ENCODE measurements at places on chromosomes 3 and 15. TPM values are rescaled to one million over a fixed set of nuclear protein-coding genes. Genes with fewer than 3 reads are reported as not detected.

Gene SLC25A36
- total RNA-seq, result 273 TPM

GRCh38 chr15:58459560-58459959, 27.8 kb downstream of the LIPC start:
- H3K27me3 ChIP-seq, result no peaks in the 10 kb centered on the region
- no peak for DNase-seq
- H3K36me3 ChIP-seq, result no peaks in the 10 kb centered on the region
- no peaks in the 10 kb centered on the region for H3K4me1 ChIP-seq

DNA sequence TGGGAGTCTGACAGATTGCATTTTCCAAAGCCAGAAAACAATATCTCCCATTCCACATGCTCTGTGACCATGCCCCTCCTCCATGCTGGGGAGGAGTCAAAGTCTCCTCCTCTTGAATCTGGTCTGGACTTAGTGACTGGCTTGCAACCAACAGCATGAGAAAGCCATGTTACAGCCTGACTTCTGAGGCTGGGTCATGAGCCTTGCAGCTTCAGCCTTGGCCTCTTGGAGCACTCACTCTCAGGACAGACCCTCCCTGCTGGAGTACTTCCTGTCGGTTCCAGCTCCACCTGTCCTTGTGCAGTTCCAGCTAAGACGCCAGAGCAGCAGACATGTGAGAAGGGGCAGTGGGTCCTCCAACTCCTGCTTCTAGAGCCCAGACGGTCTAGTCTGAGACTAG, 49.7 kb upstream of the RBSN start:
- no peak overlapping the region for H3K4me3 ChIP-seq
- H3K27me3 ChIP-seq, result no peaks in the 10 kb centered on the region
- H3K36me3 ChIP-seq, result no peaks in the 10 kb centered on the region
- peak; percentile 20 for DNase-seq
- H3K4me1 ChIP-seq, result no peaks in the 10 kb centered on the region

Gene HCLS1
- total RNA-seq, result 28.8 TPM

DNA sequence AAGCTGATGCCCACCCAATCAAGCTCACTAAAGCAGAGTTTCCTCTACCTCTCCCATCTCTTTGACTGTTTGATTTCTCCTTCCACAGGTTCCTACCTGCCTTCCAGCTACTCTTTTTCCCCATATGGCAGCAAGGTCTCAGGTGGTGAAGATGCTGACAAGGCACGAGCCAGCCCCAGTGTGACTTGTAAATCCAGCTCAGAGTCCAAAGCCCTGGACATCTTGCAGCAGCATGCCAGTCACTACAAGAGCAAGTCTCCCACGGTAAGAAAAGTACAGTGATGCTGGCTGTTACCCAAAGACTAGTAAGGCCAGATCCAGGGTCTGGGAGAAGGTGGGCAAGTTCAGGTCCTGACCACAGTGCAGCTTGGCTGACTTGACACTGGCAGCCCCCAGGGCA, 95.3 kb downstream of the RBPMS2 start:
- no peak for DNase-seq
- no peaks in the 10 kb centered on the region for H3K4me1 ChIP-seq
- no peak overlapping the region for H3K4me3 ChIP-seq
- H3K27me3 ChIP-seq, result no peaks in the 10 kb centered on the region

DNA sequence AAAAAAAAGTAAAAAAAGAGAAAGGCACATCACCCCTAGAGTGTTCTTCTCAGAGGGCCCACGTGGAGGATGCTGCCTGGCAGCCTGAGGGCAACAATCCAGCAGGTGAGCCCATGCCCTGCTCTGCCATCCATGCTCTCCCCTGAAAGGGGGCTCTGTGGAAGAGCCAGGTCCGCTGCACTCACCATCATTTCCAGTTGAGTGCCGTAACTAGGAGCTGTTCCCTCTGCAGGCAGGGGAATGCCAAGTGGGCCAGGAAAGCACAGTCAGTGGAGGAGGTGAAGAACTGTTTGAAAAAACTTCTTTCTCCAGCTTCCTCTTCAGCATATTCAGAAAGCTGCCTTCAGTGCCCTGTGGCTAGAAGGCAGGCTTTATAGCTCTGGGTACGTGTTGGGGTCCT, 84.1 kb downstream of the ABHD5 start:
- no peak overlapping the region for H3K27ac ChIP-seq
- no peaks in the 10 kb centered on the region for H3K36me3 ChIP-seq
- no peak for DNase-seq
- no peaks in the 10 kb centered on the region for H3K27me3 ChIP-seq
- no peak overlapping the region for H3K4me3 ChIP-seq

GRCh38 chr15:85753261-85753660, 41.5 kb downstream of the KLHL25 start:
- no peaks in the 10 kb centered on the region for H3K36me3 ChIP-seq
- H3K4me1 ChIP-seq, result peaks cover 7% of the 10 kb centered on the region
- H3K27me3 ChIP-seq, result no peaks in the 10 kb centered on the region
- DNase-seq, result no peak
- H3K4me3 ChIP-seq, result no peak overlapping the region

Gene BUB1B
- under 0.01 TPM for total RNA-seq

- H3K4me1 ChIP-seq, result no peaks in the 10 kb centered on the region
- no peak overlapping the region for H3K4me3 ChIP-seq
- H3K27me3 ChIP-seq, result no peaks in the 10 kb centered on the region
- no peaks in the 10 kb centered on the region for H3K36me3 ChIP-seq
- DNase-seq, result no peak
Observed at GRCh38 chr3:127674790-127675189, 2.0 kb downstream of the ABTB1 start.

GRCh38 chr3:64616953-64617352, 70.8 kb downstream of the ADAMTS9 start:
- no peaks in the 10 kb centered on the region for H3K27me3 ChIP-seq
- peak; percentile 40 for DNase-seq
- no peak overlapping the region for H3K4me3 ChIP-seq
- peaks cover 7% of the 10 kb centered on the region for H3K4me1 ChIP-seq

GRCh38 chr3:129424185-129424841, 4.1 kb downstream of the EFCAB12 start:
- DNase-seq, result no peak
- no peaks in the 10 kb centered on the region for H3K4me1 ChIP-seq
- H3K4me3 ChIP-seq, result no peak overlapping the region

DNA sequence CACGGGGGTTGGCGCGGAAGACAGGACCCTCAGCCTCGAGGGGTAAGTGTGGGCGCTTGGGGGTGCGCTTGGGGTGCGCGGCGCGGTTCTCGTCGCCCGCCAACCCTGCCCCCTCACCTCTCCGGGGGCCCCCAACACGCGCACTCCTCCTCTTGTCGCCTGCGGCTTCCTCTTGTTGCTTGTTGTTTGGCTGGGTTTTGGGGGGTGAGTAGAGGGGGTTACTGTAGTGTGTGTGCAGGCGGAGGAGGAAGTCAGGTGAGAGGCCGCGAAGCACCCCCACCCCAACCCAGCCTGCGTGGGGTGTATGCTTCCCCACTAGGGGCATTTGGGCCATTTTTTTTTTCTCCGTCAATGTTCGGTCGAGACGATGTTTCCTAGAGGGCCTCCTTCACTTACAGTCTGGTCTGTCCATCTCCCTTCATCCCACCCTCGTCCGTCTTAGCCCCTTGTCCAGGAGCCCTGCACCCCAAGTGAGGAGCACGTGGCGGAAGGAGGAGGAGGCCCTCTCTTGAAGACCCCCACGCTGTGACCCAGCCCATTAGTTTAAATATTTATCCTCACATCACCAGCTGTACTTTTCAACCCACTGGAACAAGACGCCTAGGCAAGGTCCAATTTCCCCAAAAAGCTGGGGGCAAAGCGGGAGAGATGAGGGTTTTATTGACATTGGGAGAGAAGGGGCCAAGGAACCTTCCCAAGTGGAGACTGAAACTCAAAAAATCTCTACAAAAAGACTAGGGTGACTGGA, 20.4 kb upstream of the SATB1 start:
- H3K27ac ChIP-seq, result peak overlapping the region; percentile 50
- peak overlapping the region; percentile 29 for H3K4me3 ChIP-seq
- no peaks in the 10 kb centered on the region for H3K4me1 ChIP-seq
- H3K27me3 ChIP-seq, result peaks cover 25% of the 10 kb centered on the region
- H3K36me3 ChIP-seq, result no peaks in the 10 kb centered on the region

Gene FBXO22
- total RNA-seq, result 12.1 TPM

Gene PPARG
- 5.1 TPM for total RNA-seq

- H3K4me1 ChIP-seq, result no peaks in the 10 kb centered on the region
- no peak for DNase-seq
- no peak overlapping the region for H3K27ac ChIP-seq
Observed at GRCh38 chr3:46184469-46184868, 23.6 kb downstream of the CCR1 start.

- no peak overlapping the region for H3K27ac ChIP-seq
- H3K4me3 ChIP-seq, result no peak overlapping the region
Observed at GRCh38 chr15:72492733-72493132, 18.6 kb downstream of the ARIH1 start.

DNA sequence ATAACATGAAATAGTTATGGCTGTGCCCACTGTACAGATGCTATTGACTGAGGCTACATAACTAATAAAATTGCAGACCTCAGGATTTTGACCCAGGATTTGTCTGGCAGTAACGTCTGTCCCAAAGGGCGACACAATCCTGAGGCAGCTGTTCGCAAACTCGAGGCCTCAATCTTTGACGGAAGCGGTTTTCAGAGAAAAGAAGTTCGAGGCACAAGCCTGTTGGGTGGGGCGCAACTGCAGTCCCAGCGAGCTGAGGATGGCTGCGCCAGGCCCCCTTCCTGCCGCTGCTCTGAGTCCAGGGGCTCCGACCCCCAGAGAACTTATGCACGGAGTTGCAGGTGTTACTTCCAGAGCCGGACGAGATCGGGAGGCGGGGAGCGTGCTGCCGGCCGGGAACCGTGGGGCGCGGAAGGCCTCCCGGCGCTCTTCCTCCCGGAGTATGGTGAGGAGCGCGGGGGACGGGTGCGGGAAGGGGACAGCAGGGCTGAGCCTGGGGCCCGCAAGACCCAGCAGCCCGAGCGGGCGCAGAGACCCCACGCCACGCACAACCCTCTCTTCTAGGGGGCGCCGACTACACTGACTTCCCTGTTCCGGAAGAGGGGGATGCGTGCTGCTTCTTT, at the start of gene PARP15:
Gene PARP15 (plus strand): TSS at position 242 of the 623 bp plus-strand sequence. CDS start 18 bp downstream, at position 260.
- no peaks in the 10 kb centered on the region for H3K4me1 ChIP-seq
- H3K27ac ChIP-seq, result peak within 1 kb of the TSS; percentile 25
- peak within 1 kb of the TSS; percentile 23 for H3K4me3 ChIP-seq
- no peaks in the 10 kb centered on the region for H3K27me3 ChIP-seq
- no peaks in the 10 kb centered on the region for H3K36me3 ChIP-seq
- no peak for DNase-seq

- H3K4me3 ChIP-seq, result no peak overlapping the region
- H3K27ac ChIP-seq, result no peak overlapping the region
- H3K27me3 ChIP-seq, result no peaks in the 10 kb centered on the region
Observed at GRCh38 chr3:195010551-195011100, 260.3 kb downstream of the XXYLT1 start.

GRCh38 chr3:158486200-158486599, 84.8 kb upstream of the MLF1 start:
- no peaks in the 10 kb centered on the region for H3K4me1 ChIP-seq
- H3K27me3 ChIP-seq, result no peaks in the 10 kb centered on the region
- no peaks in the 10 kb centered on the region for H3K36me3 ChIP-seq
- no peak overlapping the region for H3K4me3 ChIP-seq
- H3K27ac ChIP-seq, result no peak overlapping the region
- no peak for DNase-seq

- H3K4me3 ChIP-seq, result no peak overlapping the region
- no peak for DNase-seq
- no peak overlapping the region for H3K27ac ChIP-seq
- H3K27me3 ChIP-seq, result no peaks in the 10 kb centered on the region
- H3K36me3 ChIP-seq, result no peaks in the 10 kb centered on the region
Observed at GRCh38 chr3:13145826-13146642, 72.8 kb upstream of the IQSEC1 start.

DNA sequence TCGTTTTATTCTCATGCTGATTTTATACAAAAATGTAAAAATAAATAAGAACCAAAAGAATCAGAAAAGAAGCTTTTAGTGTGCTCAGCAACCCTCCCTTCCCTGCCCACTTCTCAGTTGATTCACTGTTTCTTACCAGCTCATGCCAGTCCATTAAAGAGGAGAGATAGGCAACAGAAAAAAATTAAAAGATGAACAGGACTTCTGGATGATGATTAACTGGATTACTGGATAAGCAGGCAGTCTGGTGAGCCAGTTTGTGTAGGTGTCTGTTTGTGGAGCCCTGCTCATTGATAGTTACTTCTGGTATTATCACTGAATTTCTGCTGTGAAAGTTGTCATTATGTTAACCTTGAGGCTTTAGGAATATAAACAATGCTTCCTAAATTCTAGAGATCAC, 15.1 kb upstream of the GPR171 start:
- no peaks in the 10 kb centered on the region for H3K27me3 ChIP-seq
- DNase-seq, result no peak
- no peaks in the 10 kb centered on the region for H3K36me3 ChIP-seq

GRCh38 chr3:68239542-68239941, 585.1 kb upstream of the SUCLG2 start:
- DNase-seq, result no peak
- H3K4me1 ChIP-seq, result no peaks in the 10 kb centered on the region
- H3K27ac ChIP-seq, result no peak overlapping the region
- H3K4me3 ChIP-seq, result no peak overlapping the region

DNA sequence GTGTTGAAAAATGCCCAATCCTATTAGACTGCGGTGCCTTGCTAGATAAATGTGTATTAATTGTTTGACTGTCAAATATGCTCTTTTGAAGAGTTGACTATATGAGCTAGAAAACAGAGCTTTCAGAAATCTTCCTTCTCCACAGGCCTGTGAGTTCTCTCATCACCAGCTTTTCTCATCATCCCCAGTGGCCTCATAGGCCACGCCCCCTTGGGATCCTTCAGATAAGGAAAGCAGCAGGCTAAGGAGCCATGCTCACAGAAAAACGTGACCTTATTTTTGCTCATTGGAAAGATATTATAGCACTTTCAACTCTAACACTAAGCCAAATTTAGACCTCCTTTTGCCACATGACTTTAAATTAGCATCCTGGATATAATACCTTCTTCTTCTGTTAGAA, 514.4 kb upstream of the ARRDC4 start:
- no peaks in the 10 kb centered on the region for H3K27me3 ChIP-seq
- DNase-seq, result no peak
- H3K4me1 ChIP-seq, result no peaks in the 10 kb centered on the region
- no peak overlapping the region for H3K4me3 ChIP-seq

Data from uterus (tissue), 4 donors.